Stimulated activated naive CD4-positive, alpha-beta T cell treated with Interleukin-2 at 50 U/mL for 16 hours (primary cell): ENCODE measurements at places on chromosomes 16 and 17.

DNA sequence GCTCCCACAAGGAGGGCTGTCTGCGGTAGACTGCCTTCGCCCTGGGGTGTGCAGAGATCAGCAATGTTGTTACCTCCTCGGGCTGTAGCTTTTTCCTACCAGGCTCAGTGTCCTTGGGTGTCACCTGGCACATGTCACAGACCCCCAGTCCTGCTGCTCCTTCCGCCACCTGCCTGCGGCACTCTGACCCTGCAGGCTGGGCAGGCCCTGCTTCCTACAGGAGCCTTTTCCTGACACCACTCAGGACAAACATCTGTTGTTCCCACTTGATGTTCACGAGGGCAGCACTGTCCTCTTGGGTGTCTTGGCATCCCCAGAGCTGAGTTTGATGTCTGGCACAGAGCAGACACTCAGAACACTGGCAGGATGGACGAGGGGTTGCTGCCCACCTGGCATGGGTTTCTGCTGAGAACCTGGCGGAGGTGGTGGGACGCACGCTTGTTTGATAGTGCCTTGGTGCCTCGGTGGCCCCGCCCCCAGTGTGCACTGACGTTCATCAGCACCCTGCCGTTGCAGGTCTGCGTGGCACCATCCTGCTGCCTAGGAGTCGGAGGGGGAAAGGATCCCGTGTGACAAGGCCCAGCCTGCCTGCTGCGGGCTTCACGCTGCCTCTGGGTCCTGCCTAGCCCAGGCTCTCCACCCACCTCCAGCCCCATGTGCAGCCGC lies 26.7 kb upstream of the NUDT16L1 start:
- no peak for DNase-seq

DNA sequence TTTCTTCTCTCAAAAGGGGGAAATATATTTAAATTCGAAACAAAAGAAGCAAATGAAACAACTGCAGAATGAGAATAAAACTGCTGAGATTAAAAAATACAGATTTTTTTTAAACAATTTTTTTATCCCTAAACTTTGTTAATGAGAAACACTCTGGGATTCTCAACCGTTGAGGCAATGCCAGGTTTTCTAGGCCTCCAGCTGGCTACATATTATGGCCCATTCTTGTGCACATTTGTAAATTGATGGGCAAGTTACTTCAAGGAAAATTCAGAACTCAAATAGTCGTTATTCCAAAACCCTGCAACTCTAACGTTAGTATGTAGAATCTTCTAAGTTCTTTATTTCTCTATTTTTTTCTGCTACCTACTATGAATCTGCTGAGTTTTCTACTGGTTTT lies 239.3 kb upstream of the WSCD1 start:
- DNase-seq = no peak

- DNase-seq = no peak
These were observed 91.5 kb downstream of the SNX11 start for GRCh38 chr17:48198950-48199541.

DNA sequence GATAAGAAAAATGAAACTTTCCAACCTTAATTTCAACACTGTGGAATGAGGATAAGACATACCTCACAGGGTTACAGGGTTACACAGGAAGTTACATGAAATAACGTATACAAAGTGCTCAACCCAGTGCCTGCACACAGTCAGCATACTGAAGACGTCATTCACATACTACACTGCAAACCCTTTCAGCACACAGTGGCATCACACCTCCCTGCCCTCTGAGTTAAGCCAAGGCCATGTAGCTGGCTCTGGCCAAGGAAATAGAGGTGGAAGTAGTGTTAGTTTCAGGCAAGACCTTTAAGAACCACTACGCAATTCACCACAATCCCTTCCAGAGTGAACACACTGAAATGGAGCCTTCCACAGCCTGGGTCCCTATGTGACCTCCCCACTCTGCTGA lies 46.6 kb upstream of the GSG1L start:
- no peak for DNase-seq

- DNase-seq = no peak
These were observed 15.5 kb downstream of the MYH10 start for GRCh38 chr17:8614988-8615387.

GRCh38 chr17:27158382-27158781 lies 135.5 kb upstream of the WSB1 start:
- no peak for DNase-seq

- DNase-seq = no peak
These were observed 191.6 kb upstream of the GSE1 start for GRCh38 chr16:85421338-85422195.

DNA sequence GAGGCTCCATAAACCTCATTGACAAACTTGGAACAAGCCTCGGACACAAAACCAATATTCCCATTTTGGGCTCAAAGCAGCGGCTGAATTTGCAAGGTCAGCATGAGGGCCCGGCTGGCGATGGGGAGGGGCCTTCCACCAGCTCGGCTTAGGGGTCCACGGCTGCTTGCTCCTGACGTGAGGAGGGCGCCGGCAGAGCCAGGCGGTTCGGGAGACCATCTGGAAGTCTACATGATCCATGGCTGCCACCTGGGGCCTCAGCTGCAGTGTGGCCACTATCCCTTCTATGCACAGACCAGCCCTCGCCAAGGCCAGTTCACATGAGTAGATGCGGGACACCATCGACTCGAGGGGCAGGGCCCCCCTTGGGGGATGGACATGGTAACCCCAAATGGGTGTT lies 39.1 kb downstream of the NDEL1 start:
- DNase-seq = no peak

DNA sequence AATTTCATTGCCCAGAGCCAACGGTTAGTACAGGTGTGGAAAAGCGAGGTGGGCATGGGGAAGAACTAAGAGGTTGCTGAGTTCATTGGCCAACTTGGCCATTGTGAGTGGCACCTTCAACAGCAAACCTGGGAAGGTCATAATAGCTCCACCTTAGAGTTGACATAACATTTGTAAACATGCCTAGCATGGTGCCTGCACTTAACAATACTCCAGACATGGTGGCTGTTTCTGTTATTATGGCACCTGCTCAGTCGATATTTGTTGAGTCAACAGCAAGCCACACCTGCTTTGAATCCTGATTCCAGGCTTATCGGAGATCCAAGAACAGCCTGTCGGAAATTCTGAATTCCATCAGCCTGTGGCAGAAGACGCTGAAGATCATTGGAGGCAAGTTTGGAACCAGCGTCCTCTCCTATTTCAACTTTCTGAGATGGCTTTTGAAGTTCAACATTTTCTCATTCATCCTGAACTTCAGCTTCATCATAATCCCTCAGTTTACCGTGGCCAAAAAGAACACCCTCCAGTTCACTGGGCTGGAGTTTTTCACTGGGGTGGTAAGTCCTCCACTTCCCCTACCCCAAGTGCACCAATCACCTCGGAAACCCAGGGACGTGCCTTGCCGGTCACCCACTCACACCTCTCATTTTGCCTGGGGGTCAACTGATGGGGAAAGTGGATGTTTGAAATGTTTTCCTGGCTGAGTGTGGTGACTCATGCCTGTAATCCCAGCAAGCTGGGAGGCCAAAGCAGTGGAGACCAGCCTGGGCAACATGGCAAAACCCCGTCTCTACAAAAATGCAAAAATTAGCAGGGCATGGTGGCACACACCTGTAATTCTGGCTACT lies 46.0 kb downstream of the TMC5 start:
- DNase-seq = no peak

DNA sequence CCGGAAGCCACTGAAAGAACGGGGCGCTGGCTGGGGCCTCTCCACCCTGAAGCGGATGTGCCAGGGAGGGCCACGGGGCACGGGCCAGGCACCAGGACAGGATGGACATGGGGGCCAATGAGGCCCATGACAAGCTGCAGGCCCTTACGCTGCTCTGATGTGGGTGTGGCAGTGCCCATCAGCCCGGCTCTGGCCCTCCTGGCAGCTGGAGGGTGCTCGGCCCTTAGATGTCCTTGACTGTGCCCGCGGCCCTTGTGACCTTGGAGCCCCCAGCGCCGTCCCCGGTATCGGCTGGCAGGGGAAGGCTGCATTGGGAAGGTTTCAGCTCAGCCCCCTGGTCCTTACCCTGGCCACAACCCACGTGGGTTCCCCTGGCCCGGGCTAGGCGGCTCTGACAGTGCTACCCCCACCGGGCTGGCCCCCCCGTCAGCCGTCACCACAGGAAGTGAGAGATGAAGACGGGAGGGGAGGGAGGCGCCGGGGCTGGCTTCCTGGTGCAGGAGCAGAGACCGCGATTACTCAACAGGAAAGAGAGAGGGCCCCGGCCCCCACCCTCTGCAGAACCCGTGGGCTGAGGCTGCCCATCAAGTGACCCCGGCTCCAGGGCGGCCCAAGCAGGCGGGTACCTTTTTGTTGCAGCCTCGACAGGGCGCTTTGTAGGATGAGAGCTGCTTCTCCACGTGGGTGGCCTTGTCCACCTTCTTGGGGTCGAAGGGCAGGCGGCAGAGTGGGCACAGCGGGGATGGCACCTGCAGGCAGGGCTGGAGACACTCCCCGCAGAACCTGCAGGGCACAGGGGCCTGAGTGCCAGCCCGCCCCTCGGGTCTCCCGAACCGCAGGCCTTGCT lies 5.3 kb downstream of the RNF166 start:
- peak; percentile 94 for DNase-seq

DNA sequence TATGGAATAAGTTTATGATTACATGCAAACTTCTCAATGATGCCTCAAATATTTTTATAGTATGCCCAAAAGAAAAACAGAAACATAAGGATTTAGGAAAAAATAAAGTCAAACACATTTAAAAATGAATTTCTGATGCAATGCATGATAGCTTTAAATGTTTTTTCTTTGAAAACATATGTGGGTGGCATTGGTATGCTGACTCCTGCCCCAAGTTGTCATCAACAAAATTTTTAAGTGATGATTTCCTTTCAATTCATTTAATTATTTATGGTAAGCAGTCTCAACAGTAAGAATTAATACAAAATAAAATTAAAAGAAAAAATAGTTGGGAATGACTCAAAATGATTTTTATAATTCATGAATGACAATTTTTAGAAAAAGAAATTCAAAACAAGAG lies 104.9 kb downstream of the CEP112 start:
- no peak for DNase-seq

DNA sequence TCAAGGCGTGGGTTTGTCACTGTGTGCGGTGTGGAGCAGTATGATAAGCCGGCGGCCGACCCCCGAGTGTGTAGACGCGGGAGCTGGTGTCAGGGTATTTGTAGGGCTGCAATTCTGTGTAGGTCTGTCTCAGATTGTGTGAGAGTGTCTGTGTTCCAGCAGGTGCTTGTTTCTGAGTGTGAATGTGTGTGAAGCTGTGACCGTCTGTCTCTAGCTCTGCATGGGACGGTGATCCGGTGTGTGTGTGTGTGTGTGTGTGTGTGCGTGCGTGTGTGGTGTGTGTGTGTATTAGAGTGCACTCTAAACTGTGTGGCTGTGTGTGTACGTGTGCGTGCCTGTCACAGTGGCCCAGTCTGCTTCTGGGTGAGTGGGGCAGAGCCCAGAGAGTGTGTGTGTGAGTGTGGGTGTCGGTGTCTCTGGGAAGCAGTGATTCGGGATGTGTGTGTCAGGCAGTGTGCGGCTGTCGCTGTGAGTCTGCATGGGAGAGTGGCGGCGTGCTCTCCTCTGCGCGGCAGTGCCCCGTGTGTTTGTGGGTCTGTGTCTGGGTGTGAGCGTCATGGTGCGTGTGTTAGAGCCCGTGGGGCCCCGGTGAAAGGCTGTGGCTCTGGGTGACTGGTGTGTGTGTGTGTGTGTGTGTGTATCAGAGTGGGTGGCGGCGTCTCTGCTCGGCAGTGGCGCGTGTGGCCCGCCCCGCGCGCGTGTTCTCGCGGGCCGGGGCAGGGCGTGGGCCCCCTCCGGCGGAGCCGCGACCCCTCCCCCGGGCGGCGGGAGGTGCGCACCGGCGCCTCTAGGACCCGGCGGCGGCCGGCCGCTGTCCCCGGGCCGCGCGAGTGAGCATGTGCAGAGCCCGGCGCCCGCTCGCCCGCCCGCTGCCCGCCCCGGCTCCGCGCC lies at the start of gene WSCD1:
Gene WSCD1 (plus strand): TSS at position 841 of the 891 bp plus-strand sequence. CDS start 10,280 bp downstream, outside the sequence.
- no peak for DNase-seq

DNA sequence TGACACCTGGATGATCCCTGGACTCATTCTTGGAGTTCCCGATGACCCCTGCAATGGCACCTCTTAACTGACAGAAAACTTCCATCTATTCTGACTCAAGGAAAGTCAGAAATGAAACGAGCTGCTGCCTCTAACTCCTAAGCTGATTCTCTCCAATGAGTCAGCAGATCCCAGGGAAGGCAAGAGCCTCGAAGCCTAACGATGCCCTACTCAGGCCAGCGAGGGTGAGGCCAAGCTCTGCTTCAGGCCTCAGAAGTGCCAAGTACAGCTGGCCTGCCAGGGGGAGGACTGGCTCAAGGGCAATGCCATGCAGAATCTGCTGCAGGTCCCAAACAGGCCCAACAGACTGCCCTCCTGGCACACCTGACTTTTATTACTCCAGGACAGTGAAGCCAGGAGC lies 36.3 kb downstream of the PLXDC1 start:
- no peak for DNase-seq

DNA sequence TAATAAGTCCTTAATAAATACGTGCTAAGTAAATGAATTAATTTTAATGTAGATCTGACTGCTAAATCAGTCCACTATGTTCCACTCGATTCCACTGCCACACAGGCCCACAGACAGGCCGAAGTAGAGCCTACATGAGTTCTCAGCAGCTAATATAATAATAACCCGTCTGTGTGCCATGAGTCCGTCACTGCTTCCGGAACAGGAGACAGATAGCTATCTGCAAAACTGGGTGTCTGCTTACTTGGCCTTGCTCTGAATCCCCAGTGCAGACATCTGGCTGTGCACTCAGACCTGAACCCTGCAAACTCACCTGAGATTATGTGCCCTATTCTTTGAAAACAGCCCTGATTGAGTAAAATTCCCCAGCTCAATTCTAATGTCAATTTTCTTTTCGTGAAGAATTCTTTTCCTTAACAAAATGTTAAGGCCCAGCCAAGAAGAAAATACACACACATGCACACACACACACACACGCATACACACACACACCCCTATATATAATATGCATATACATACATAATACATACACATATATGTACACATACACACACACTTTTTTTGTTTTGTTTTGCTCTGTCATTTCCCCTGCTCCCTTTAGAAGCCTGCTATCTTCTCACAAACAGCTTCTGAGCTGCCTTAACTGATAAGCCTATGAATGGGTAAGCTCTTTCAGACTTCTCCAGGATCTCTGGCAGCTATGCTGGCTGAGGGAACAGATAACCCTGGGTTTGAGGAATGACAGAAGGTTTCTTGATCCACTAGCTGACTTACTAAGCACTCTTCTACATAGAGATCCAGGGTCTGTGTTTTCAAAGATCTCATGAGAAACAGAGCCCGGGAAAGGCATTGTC lies 39.8 kb upstream of the TOM1L1 start:
- DNase-seq = no peak

- no peak for DNase-seq
These were observed 1.0 kb upstream of the CA7 start for GRCh38 chr16:66843191-66843590.

GRCh38 chr17:26809033-26809432 lies 484.9 kb upstream of the WSB1 start:
- no peak for DNase-seq
